Activated CD4-positive, alpha-beta T cell treated with anti-CD3 and anti-CD28 coated beads for 4 hours (primary cell): ENCODE measurements at places on chromosomes 3 and 15.

- no peak for DNase-seq
Measured at GRCh38 chr3:110296885-110297284, 774.7 kb upstream of the NECTIN3 start.

DNA sequence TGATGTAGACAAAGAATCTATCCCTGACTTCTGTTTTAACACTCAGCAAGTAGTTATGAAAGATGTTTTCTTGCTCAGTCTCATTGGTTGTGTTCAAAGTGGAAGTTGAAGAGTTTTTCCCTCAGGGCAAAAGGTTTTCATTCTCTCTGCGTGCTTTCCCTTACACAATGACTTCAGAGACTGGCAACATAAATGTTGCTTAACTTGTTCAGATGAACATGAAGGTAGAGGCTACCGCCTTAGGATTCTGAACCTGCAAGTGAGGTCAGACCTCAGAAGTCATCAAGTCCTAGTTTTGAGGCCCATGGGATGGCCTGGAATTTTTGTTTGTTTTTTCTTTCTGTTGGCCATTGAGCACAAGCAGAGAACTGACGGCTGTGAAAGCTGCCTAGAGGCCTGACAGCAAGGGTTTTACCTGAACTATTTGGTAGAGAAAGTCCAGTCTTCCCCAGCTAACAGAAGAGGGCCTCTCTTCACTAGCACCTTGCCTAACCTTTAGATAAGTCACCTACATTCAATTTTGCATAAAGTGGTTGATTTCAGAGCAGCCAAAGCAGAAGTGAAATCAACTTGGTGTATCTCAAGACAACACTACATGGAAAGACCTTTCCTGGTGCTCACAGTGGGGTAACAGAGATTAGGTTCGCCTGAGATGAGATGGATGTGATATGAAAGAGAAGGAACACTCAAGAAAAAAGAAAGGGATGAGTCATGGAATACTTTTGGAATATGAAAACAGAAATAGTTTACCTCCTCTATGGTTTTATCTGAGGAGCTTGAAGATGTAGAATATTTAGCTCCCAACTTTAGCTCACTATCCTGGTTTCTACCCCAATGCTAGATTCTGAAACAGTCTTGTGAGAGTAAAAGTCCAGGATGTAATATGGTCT is 53.6 kb upstream of the AP4E1 start:
- DNase-seq: no peak

GRCh38 chr3:132659365-132660051 is at the start of gene ACAD11:
Gene ACAD11, minus strand, starts transcription at chr3:132659809. Its CDS starts 58 bp downstream, at chr3:132659751.
- DNase-seq: peak; percentile 5

GRCh38 chr3:163786416-163786815 is 1291.9 kb downstream of the SI start:
- DNase-seq: no peak

- DNase-seq: no peak
Measured at GRCh38 chr15:93583968-93584367, 495.0 kb upstream of the RGMA start.

GRCh38 chr15:38733331-38733730 is 168.7 kb upstream of the RASGRP1 start:
- DNase-seq: no peak

- no peak for DNase-seq
Measured at GRCh38 chr15:95549168-95549738, 781.2 kb upstream of the NR2F2 start.

DNA sequence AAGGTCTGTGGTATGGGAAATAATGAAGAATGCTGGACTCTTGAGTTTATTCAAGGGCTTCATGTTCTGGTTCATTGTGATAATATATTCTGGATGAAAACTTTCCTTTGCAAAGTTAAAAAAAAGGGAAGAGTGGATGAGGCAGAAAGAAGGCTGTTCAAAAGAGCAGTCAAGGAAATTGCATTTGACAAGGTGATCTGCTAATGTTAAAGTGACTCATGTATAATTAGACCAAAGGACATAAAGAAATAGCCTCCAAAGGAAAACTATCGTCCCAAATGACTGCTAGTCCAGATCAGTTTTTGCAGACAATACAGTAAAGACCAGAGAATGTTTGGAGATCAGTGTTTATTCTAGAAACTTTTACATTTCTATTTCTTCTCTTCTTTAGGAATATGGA is 9.8 kb downstream of the TMEM108 start:
- no peak for DNase-seq

GRCh38 chr15:65201918-65202317 is 9.4 kb downstream of the CILP start:
- DNase-seq: no peak

DNA sequence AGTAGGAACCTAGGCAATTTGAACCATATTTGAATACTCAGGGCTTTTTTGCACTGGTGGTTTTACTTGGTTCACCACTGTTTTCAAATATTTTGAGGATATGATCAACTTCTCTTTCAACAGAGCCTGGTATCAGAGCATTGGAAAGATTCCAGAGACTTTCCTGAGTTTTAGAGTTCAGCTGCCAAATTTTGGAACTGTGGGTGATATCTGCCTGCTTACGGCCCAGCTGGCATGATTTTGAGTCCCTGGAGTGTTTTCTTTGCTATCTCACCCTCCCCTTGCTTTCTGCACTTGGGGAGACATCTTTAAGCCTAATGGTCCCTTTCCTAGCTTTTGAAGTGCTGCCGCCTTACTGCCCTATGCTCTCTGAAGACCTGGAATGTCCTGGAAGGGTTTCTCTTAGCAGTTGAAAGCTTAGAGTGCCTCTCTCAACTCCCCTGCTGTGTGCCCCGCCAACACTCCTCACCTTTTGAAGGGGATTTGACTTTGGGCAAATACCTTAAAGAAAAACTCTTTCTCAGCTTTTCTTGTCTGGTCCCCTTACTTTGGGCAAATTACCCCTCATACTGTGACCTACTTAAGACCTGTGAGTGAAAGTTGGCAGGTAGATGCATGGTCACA is 539.1 kb downstream of the MFSD1 start:
- no peak for DNase-seq

DNA sequence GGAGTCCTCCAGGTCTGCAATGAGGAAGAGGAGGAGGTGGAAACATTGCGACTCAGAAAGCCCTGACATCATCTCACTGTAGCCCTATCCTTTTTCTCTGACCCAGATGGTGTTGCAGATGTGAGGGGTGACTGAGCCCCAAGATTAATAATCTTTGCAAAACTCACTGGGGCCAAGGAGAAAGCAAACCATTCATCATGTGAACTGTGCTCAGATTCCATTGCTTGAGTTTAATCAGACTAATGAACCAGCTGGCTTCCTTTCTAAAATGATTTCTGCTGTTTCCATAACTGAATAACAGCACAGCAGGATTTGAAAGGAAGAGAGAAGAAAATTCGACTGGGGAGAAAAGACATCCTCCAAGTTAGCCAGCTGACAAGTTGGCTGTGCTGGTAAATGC is 13.4 kb upstream of the DGKG start:
- no peak for DNase-seq

DNA sequence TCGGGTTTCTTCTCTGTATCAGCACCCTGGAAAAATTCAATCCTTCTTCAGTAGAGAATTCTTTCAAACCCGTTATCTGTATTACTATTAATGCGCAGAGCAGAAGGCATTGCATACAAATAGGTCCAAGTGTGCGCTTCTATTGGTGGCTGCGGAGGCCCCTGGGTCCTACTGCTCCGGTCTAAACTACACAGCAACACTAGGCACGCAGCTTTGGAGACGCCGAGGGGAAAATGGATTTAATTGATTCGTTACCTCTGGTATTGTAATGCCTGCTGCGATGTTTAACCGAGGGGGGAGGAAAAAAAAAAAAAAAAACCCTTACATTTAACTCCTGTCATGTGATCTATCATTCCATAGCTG is at the start of gene ROBO1:
TSS of gene ROBO1 (minus strand) at position 94 of the 363 bp plus-strand sequence.
- DNase-seq: no peak

- peak; percentile 5 for DNase-seq
Measured at GRCh38 chr3:105866656-105867653, 1.9 kb downstream of the CBLB start.

GRCh38 chr3:62558549-62559112 is 185.3 kb upstream of the FEZF2 start:
- no peak for DNase-seq

GRCh38 chr15:51576286-51576850 is 46.2 kb downstream of the DMXL2 start:
- no peak for DNase-seq

DNA sequence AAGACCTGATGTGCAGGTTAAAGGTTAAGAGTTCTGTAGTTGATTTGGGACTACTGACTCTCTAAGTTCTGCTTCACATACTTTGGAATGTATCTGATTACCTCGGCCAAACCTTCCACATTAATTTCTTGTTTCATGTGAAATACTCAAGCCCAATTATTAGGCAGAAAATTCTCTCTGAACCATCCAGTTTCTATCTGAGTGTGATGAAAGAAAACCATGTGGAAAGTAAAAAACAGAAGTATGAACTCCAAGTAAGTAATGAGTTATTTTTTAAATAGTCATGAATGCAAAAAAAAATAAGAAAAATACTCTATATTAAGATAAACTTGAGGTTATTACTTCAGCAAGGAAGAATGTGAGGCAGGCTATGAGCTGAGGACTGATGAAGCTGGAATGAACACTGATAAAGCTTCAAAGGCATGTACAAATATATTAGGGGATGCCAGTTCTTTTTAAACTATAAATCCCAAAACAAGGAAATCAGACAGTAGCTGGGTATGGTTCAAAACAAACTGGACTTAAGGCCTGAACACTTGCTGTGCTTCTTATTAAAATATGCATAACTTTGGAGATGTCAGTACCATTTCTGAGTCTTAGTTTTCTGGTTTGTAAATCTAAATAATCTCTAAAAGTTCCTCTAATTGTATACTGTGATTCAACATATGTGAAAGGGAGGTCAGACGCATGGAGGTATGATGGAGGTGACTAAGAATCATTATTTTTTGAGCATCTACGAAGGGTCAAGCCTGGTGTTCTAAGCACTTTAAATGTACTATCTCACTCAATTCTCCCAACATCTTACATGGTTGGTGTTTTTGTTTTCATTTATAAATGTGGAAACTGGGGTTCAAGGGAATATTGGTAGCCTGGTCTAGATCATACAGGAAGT is 59.6 kb downstream of the COL6A6 start:
- no peak for DNase-seq

- no peak for DNase-seq
Measured at GRCh38 chr3:141333836-141334626, 34.3 kb upstream of the ZBTB38 start.

GRCh38 chr15:49644364-49644794 is 23.5 kb downstream of the DTWD1 start:
- no peak for DNase-seq

- DNase-seq: no peak
Measured at GRCh38 chr3:123833398-123833785, 50.7 kb downstream of the MYLK start.

DNA sequence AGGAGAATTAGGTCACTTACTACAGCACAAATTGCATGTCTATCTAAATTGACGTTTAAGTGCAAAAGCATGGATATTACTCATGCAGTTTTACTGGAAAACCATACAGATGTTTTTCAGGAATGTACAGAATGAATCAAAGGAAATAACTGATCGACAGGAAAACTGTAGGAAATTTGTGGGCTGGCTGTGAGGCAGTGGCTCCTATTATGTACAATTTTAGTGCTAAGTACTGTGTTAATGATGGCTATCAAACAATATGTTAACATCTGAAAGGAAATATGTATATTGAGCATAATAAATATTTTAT is 6.9 kb downstream of the NUDT16 start:
- no peak for DNase-seq

GRCh38 chr3:158420654-158421396 is 150.2 kb upstream of the MLF1 start:
- DNase-seq: no peak

DNA sequence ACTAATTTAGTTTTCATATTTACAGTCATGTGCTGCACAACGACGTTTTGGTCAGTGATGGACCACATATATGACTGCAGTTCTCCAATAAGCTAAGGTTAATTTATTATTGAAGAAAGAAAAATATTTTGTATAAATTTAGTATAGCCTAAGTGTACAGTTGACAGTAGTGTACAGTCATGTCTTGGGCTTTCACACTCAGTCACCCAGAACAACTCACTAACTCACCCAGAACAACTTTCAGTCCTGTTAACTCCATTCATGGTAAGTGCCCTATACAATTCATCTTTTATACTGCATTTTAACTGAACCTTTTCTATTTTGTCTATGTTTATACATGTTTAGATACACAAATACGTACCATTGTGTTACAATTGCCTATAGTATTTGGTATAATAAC is 3.8 kb upstream of the GABRR3 start:
- DNase-seq: no peak

DNA sequence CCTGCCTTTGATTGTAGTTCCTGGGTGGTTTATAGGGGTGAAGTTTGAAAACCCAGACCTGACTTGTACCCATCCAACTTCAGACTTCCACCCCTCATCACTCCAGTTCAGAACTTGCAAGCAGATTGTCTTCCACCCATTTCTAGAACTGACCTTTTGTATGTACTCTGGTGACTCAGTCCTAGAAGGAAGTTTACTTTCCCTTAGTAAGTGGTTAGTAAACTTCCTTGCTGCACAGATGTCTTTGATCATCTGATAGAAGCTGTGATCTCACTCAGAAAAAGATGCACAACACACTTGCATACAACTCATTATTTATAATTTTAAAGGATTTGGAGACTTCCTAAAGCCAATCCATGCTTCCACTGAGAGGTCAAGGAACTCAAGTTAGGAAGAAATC is 368.0 kb downstream of the MFSD1 start:
- no peak for DNase-seq

GRCh38 chr15:34993412-34993811 is 5.3 kb upstream of the ZNF770 start:
- no peak for DNase-seq

DNA sequence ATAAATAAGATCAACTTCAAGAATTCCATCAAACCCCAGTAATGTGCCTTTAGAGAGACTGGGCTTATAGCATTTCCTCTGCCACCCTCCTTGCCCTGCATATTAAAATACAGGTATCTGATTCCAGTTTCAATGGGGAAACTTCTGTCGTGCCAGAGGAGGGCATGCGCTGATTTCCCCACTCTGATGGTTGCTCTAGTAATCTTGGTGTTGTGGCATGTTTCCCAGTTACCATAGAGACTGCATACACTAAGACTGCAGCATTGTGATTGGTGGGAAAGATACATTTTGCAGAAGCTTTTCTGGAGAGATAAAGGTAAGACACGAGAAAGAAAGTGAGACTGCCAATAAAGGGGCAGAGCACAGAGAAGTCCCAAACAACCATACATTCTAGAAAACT is 225.6 kb downstream of the TIGIT start:
- DNase-seq: no peak

DNA sequence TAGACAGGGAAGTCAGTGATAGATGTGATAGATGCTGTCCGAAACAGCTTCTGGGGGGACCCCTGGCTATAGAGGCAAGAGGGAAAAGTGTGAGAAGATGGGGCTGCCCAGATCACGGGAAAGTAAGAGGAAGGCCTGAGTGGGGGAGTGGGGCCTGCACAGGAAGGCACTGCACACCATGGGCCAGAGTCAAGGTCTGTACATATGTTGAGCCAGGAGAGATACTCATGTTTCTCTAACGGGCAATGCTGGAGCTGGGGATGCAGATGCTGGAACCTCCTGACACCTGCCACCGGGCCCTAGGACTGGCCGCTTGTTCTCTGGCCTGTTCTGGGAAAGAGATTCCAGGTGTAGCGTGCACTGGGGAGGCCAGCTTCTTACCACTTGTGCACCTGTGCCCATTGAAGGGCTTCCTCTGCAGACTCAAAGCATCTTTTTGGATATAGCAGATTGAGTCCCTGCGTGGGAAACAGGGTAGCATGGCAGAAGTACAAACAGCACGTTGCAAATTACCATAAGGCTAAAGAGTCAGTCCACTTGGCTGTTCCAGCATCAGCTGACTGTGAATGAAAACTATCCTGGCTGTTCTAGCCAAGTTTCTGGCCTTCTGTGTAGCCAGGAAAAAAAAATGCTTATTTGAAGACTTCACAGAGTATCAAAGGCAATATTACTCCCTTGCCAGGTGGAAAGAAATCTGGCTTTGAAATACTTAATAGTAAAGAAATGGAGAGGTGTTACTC is 77.1 kb upstream of the GSK3B start:
- no peak for DNase-seq
